ENCODE measurements at places on chromosomes 6 and 20.

GRCh38 chr6:89356642-89357170, 4.2 kb upstream of the UBE2J1 start:
- no peak for DNase-seq

DNA sequence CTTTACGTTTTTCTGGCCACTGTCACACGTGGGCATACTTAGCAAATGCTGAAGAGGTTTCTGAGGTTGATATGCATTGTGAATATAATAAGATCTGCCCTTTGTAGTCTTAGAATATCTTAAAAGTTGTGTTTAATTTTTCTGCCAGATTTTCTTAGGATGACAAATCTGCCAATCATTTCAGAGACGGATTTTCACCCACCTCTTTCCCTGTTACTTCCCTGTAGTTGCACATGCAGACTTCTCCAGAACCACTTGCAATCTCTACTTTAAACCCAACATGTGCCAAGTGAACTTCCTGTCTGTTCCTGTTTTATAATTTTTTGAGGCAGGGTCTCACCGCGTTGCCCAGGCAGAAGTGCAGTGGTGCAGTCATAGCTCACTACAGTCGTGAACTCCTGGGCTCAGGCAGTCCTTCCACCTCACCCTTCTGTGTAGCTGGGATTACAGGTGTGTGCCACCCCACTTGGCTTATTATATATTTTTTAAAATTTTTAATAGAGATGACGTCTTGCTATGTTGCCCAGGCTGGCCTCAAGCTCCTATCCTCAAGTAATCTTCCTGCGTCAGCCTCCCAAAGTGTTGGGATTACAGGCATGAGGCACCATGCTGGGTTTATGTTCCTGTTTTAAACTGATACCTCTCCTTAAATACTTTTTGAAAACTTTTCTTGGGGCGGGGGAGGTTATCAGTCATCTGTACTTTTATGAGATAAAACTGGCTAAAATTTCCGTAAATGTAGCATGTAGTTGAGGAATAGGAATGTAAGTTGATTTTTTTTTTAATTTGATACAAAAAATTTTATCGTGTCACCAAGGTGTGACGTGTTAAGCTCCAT, 2.7 kb downstream of the IGF2R start:
- DNase-seq = no peak

GRCh38 chr6:31057426-31058003, 47.2 kb downstream of the MUC22 start:
- no peak for DNase-seq

GRCh38 chr6:163427498-163428254, 13.2 kb downstream of the QKI start:
- no peak for DNase-seq

GRCh38 chr20:37543828-37544227, 16.2 kb upstream of the BLCAP start:
- no peak for DNase-seq

- DNase-seq = no peak
These were observed 409 bp upstream of the ATXN1 start for GRCh38 chr6:16761471-16762267.

DNA sequence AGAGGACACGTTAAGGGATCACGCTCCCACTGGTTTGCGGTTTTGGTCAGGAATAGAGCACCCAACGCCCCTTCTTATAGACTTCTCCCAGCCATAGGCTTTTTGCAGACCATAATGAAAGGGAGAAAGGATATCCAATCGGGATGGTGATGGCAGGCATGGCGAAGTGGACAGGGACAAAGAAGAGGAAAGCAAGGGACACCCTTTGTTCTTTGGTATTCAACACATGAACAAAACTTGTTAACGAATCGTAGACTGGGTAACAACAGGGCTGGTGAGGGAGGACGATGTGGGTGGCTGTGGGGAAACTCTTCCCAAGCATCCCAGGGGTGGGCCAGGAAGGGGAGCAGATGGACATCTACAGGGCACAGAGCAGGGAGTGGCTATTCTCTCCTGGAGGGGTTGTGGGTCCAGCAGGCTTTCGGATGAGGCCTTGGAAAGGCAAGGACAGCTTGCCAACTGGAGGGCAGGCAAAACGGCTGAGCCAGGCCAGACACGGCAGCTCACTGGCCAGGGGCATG, 1.4 kb upstream of the HSP90AB1 start:
- DNase-seq = no peak

GRCh38 chr20:51434580-51435247, 107.8 kb downstream of the NFATC2 start:
- DNase-seq = no peak

GRCh38 chr6:40804905-40805304, 217.7 kb upstream of the LRFN2 start:
- no peak for DNase-seq

GRCh38 chr6:104409913-104410312, 449.8 kb downstream of the HACE1 start:
- no peak for DNase-seq

- DNase-seq = no peak
These were observed 8.3 kb downstream of the PRDM1 start for GRCh38 chr6:106094261-106094963.

- DNase-seq = no peak
These were observed 560.0 kb downstream of the C6orf118 start for GRCh38 chr6:164749221-164750064.

DNA sequence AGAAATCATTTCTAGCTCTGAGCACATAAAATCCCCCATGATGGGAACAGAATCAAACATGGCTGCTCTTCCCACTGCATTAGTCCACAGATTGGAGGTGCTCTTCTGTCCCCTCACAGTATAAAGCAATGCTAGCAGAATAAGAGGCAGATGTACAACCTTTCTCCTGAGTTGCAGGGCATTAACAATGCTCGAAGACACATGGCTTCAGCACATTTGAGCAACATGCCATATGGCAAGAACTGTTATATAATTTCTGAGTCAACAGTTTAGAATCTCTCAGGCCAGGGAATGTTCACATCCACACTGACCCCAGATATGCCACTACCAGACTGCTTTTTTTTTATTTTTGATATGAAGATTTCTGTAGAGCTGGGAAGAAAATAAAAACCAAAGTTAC, 119.6 kb downstream of the KIF13A start:
- DNase-seq = peak; percentile 56

- no peak for DNase-seq
These were observed 2.2 kb downstream of the TMEM14C start for GRCh38 chr6:10725044-10725443.

GRCh38 chr6:6943421-6943820, 164.3 kb upstream of the RREB1 start:
- no peak for DNase-seq

- DNase-seq = no peak
These were observed 40.0 kb downstream of the RANBP9 start for GRCh38 chr6:13671548-13672127.

- DNase-seq = no peak
These were observed 710.1 kb upstream of the ID4 start for GRCh38 chr6:19127081-19127480.

GRCh38 chr20:58665606-58666005, 14.5 kb downstream of the STX16 start:
- no peak for DNase-seq

DNA sequence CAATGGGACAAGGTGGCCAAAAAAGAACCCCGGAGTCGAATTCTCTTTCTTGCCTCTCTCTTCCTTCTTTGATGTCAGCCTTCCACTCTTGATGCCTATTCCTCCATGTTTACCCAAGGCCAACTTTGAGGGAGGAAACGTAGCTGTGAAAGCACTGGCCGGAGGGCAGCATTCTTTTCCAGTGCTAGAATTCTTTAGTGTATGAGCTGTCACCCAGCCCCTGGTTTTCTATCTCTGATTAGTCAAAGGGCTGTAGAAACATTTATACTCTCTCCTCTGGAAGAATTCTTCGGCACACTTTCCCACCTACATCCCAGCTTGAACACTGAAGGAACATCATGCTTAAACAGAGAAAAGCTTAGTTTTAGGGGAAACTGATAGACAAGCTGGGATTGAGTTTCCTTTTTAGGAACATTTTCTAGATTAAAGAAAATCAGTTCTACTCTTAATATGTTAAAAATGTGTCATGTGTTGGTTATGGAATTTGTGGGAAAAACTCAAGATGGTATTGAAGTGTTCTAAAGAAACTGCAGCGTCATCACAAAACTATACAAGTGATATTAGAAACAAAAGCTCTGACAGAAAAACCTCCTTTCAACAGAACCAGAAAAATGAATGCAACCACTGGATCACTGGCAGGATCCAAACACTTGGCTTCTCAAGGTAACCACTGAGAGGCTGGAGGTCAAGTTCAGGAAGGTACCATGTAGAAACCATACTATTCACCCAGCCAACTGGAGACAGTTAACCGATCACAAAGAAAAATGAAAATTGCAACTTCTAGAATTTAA, 20.7 kb upstream of the UTRN start:
- peak; percentile 85 for DNase-seq

GRCh38 chr20:60463798-60464197, 505.6 kb downstream of the CDH26 start:
- DNase-seq = no peak

- no peak for DNase-seq
These were observed 156.4 kb downstream of the OR2B2 start for GRCh38 chr6:27755768-27756167.

DNA sequence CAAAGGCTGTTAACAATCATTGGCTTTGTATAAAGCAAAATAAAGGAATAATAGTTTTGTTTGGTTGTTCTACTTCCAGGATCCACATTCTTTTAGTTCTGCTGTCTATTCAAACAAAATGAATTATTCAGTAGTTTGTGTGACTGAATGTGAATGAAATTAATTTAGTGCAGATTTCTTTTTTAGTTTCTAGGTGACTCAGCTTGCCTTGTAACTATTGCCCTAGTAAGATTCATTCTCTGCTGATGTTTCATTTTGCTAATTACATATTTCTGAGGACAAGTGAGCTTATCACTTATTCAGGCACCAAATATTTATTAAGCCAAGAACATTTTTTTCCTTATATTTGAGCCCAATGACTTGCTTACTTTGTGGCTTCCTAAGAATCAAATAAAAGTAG, 46.5 kb upstream of the RIPOR2 start:
- DNase-seq = peak; percentile 77

GRCh38 chr6:6699741-6700367, 111.3 kb downstream of the LY86 start:
- peak; percentile 96 for DNase-seq

- no peak for DNase-seq
These were observed 260.1 kb upstream of the TAB2 start for GRCh38 chr6:149057464-149057840.

- DNase-seq = no peak
These were observed 4.7 kb upstream of the MRGBP start for GRCh38 chr20:62791301-62792181.

- DNase-seq = no peak
These were observed 7.4 kb upstream of the SLC23A2 start for GRCh38 chr20:5008759-5009158.

- DNase-seq = no peak
These were observed 1.8 kb downstream of the EPHA7 start for GRCh38 chr6:93417421-93418013.

GRCh38 chr6:160160929-160161646, 39.5 kb downstream of the SLC22A1 start:
- DNase-seq = no peak

DNA sequence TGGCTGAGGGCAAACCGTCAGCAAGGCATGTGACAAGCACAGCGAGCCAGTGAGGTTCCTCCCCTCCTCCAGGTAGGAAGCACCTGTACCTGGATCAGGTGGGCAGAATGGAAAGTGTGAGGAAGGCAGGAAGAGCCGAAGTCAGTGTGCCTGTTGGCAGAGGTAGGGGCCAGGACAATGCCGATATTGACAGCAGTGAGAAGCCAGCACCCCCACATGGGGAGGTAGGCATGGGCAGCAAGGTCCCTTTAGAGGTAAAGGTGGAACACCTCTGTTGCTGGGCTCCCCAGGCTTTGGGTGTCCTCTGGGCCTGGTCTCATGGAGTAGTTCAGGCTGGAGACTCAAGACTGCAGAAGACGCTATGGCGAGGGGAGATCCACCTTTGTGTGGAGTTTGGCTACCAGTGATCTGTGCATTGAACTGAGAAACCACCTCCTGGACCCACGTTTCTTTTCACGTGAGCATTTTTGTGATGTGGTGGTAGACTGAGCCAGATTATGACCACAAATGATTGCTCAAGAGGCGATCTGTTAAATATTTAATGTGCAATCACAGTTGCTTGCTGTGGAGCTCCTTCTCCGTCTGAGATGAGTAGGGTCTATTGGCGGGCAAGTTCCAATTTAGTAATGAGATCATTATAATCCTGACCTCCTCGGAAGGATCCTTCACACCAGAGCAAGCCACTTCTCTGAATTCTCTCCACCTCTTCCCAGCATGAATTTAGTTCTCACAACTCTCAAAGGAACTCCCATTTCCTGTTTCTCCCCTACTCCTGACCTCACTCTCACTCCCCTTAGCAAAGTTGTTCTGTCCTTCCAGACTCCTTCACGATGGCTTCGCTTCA, 174.8 kb downstream of the CDH26 start:
- no peak for DNase-seq

DNA sequence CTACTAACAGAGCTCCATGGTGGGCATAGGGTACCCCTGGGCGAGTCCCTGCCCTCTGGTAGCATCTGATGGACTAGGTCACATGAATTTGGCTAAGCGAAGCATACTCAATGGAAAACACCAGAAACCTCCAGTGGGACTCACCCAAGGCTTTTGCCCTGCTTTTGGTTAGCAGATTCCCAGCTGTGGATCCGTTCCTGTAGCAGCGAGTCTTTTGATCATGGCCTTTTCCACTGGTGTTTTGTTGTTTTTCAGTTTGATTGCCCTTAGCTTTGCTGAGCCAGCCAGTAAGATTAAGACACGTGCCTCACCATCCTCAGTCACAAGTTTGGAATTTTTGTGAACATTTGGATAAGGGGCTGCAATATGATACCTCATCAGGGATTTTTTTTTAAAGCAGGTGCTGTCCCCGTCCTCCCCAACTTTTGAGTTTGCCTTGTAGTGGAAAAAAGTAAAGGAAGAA, 8.0 kb downstream of the TNFAIP3 start:
- DNase-seq = no peak

GRCh38 chr6:157108923-157109322, 214.4 kb downstream of the TMEM242 start:
- DNase-seq = no peak

DNA sequence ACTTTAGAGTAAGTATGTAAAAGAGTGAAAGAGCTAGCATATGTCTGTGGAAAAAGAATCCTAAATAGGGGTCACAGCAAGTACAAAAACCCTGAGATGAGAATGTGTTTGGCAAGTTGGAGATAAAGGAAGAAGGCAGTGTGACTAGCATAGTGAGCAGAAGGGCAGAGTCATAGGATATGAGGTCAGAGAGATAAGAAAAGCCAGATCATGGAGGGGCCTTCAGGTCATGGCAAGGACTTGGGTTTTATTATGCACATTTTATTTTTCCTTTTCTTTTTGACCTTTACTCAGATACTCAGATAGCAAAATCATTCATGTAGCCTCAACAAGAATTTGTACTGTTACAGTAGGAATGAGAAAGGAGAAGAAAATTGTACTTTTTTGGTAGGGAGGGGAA, 138.0 kb downstream of the GJA1 start:
- DNase-seq = no peak

- DNase-seq = no peak
These were observed 722 bp downstream of the ISM1 start for GRCh38 chr20:13221673-13222318.

- no peak for DNase-seq
These were observed 972 bp upstream of the PHF3 start for GRCh38 chr6:63634630-63635029.
